ENCODE measurements at places on chromosomes 4 and X.

GRCh38 chrX:1464041-1464970 is 11.6 kb upstream of the ASMTL start:
- no peak for DNase-seq

GRCh38 chrX:68354879-68355628 is 78.2 kb downstream of the OPHN1 start:
- no peak for DNase-seq

- no peak for DNase-seq
Measured at GRCh38 chrX:10854594-10854993, 234.2 kb upstream of the MID1 start.

- DNase-seq = no peak
Measured at GRCh38 chr4:138298431-138298830, 56.3 kb upstream of the SLC7A11 start.

DNA sequence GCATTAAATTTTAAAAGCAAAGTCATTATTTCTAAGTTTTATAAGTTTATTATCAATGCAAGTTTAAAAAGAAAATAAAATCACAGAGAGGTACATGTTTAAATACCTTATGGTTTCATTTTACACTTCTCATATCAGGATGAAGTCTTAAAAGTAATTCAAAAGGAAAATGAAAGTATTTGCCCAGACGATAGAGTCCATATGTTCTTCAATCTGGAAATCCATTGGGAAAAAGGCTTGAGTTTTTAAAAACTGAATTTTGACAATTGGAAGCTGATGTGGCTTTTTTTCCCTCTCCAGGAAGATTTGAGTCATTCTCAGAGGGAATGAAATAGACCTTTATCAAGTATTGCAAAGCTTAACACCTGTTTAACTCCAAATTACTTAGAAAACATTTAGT is 37.1 kb downstream of the MAB21L2 start:
- no peak for DNase-seq

GRCh38 chrX:98605941-98606340 is 1722.2 kb downstream of the RPA4 start:
- no peak for DNase-seq

DNA sequence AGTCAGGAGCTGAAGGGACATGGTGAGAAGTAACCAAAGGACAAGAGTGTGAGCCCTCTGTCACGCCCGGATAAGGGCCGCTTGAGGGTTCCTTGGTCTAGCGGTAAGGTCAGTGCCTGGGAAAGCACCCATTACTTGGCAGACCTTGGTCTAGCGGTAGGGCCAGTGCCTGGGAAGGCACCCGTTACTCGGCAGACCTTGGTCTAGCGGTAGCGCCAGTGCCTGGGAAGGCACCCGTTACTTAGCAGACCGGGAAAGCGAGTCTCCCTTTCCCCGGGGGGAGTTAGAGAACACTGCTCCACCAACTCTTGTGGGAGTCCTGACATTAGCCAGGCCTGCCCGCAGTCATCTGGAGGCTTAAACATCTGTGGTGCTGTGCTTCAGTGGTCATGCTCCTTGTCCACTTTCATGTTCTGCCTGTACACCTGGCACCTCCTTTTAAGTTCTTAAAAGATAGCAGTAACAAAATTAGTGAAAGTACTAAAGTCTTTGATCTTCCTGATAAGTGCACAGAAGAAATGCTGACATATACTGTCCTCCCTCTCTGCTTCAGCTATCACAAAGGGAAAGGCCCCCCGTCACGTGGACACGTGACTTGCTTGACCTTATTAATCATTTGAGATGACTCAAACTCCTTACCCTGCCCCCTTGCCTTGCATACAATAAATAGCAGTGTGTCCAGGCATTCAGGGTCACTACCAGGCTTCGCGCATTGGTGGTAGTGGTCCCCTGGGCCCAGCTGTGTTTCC is 9.3 kb upstream of the SEC24B start:
- no peak for DNase-seq

DNA sequence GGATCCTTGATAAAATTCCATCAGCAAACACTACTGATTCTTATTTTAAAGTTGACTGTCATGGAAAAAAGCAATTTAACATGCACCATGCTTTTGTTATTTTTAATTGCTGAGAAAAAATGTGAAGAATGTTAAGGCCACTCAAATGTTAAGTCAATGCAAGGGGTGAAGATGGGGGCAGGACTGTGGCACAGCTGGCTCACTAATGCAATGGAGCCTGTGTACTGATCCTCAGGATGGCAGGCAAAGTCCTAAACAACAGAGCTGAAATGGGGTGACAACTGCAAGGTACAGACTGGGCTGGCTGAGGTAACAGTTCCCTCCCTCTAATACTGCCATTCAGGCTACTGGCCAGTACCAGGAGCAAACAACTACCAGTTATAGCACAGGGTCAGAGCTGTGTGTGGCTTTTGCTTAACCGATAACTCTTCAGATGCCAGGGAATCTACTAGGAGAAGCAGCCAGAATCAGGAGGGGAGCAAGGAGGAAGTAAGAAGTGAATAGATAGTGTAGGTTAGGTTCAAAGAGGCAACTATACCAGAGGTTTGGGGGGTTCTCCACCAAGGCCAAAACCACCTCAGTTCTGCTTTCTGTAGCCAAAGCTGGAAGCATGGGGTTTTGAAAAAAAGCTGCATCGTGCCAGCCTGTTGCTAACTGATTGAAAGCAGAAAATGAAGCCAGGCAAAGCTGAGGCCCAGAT is 372.6 kb downstream of the OPHN1 start:
- no peak for DNase-seq

DNA sequence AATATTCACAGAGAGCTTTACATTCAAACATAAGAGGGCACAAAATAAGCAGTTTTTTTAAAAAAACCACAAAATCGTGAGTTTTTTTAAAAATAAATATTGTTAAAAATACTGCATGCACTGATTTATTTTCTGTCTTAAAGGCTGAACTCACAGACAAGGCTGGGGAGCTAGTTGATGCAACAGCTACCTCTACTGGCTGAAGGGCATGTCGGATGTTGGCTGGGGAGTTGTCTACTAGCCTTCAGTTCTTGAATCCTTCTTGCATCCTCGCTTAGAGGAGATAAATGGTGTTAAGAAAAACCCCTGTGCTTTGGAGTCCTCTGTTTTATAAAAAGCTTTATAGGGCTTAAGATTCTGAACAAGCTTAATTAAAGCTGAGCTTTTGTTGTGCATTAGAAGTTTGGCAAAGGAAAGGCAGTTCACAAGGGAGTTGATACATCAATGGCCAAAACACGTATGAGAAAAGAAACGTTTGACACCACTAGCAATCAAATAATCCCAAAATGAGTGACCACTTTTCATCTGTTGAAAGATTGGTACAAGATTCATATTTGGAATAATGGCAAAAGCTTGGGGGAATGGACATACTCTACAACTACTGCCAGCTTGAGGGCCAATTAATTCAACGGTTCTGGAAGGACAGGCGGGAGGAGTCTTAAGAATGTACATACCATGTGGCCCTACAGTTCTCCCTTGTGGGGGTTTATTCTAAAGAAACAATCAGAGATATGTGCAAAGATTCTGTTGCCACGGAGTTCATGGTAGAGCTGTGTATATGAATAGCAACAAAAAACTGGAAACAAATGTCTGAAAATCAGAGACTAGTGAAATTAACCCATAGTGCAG is 94.7 kb downstream of the SEL1L3 start:
- DNase-seq = no peak

GRCh38 chr4:180811556-180811955 is 1431.6 kb upstream of the TENM3 start:
- DNase-seq = no peak

GRCh38 chr4:3347871-3348270 is 55.0 kb downstream of the RGS12 start:
- DNase-seq = no peak

DNA sequence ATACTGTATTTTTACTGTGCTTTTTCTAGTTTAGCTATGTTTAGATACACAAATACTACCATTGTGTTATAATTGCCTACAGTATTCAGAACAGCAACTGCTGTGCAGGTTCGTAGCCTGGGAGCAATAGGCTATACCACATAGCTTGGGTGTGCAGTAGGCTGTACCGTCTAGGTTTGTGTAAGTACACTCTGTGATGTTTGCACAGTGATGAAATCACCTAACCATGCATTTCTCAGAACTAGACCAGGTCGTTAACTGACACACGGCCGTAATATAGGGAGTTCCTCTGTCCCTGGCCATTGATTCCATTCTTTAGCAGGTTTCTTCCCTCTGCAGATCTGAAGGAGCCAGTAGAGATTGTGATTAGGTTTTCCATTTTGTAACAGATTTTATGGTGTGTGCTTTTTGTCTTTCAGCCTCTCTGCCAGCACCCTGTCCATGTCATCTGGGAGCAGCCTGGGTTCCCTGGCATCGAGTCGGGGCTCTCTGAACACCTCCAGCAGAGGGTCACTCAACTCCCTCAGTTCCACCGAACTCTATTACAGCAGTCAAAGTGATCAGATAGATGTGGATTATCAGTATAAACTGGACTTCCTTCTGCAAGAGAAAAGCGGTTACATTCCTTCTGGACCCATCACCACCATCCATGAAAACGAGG is 59.5 kb downstream of the CLDN22 start:
- DNase-seq = no peak

DNA sequence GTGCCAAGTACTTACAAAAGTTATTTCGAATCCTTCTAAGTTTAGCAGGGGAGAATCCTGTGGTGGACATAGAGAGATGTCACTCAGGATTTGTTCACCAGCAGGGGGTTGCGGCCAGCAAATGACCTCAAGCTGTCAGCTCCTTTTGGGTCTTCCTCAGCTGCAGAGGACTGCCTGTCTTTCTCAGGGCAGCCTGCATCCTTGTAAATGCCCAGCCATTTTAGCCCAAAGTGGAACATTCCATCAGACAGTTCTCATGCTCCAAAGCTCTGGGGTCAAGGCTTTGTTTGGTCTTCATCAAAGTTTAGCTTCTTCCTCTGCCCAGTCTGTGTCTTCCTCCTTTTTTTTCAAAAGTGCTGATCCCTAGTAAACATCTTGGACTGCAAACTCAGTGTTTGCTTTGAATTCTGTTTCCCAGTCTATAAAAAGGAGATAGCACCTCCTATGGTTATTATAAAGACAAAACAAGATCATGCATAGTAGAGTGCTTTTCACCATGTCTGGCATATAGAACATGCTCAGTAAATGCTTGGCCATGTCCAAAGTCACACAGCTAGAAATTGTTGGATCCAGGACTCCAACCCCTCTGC is 156.4 kb upstream of the GATB start:
- no peak for DNase-seq

DNA sequence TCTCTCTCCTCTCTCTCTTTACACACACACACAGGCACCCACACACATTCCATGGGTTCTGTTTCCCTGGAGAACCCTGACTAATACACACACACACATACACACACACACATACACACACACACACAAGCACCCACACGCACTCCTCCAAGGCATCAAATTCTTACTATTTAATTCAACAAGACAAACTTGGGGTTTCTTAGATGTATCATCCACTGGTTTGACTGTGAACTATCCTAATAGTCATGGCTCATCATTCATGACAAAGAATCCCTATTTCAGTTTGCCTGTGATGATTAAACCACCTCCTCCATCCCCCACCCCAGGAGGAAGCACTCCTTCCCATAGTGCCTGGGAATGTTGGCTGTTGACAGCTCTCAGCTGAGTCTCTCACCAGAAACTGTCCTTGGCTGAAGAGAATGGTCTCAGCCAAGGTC is 98.2 kb downstream of the USP46 start:
- no peak for DNase-seq

DNA sequence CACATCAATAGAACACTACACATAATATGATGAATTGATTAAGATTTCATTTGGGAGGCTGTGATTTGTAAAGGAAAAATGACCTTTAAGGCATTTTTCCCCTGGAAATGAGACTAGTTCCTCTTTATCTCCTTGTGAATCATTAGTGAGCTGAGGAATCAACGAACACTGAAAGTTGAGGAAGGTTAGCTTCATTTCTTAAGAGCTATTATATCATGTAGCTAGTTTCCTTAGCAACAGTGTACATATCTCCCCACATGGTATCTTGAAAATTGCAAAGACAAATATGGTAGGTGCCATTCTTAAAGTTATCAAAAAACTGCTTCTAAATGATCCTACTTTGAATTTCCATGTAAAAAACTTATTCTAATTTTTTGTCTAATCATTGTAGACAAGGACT is 127.5 kb upstream of the NRK start:
- no peak for DNase-seq

- DNase-seq = no peak
Measured at GRCh38 chrX:17053502-17053901, 107.0 kb downstream of the REPS2 start.

DNA sequence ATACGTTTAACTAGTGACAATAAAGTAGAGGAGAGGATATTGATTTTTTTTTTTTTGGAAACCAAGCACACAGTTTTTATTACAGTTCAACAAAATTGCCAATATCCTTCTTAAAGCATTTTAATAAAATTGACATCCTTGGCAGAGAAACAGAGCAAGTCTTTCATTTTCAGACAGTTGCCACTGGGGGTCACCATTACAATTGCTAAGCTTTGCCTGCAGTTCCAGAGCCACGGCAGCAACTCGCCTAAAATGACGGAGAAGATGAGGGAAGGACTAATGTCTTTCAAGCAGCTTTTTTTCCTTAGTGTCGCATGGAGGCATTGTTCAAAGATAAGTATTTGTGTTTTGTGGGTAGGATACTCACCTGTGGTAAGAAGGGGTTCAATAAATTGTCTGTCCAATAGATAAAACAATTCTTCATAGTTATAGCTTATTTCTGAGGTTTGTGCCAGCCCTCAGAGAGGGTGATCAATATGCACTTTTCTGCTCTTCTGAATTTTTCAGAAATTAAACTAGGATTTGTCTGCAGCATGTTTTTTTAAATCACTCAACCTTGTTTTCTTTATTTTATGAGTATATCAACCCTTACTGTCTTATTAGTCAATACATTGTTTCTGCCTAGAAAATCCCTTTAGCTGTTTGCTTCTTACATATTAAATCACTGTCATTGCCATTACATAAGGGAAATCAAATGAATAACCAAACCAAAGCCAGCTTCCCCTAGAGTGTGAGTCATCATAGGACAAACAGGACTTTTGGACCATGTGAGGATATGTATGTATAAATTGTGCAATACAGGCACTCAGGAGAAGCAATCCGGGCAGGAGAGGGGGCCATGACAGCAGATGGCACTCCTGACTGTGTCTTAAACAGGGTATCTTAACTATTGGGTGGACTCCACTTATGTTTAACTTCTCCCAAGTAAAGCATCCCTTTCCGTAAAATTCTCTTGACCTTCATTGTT is 508.1 kb upstream of the ARX start:
- no peak for DNase-seq

DNA sequence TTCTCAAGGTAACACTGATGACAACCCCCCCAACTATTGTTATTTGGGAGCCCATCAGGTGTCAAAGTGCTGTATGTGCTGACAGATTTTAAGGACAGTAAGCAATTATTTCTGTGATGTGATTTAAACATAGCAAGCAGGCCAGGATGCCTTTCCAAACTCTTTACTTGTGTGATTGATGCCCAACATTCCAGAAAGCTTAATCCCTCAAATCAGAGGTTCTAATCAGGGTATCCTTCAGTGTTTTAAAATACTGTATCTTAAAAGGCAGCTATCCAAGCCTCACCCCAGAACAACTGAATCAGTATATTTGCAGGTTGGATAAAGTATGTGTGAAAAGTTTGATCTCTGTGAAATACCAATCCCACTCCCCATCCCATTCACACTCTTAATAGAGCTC is 119.7 kb downstream of the GASK1B start:
- no peak for DNase-seq

Data from central memory CD4-positive, alpha-beta T cell (primary cell).